ENCODE measurements at places on chromosomes 5 and 9. TPM values are rescaled to one million over a fixed set of nuclear protein-coding genes. Genes with fewer than 3 reads are reported as not detected.
A peak's percentile ranks its signal among the peaks of the same experiment; 100 is the strongest.

- no peaks in the 10 kb centered on the region for H3K27me3 ChIP-seq
- peak; percentile 35 for DNase-seq
- no peaks in the 10 kb centered on the region for H3K36me3 ChIP-seq
Observed at GRCh38 chr5:112338681-112339337, 80.3 kb downstream of the EPB41L4A start.

GRCh38 chr5:151620461-151620840 is 29.3 kb upstream of the FAT2 start:
- peaks cover 8% of the 10 kb centered on the region for H3K4me1 ChIP-seq
- DNase-seq, result no peak
- no peak overlapping the region for H3K4me3 ChIP-seq
- H3K27me3 ChIP-seq, result peaks cover 6% of the 10 kb centered on the region
- no peak overlapping the region for H3K27ac ChIP-seq

GRCh38 chr9:135275571-135276289 is 188.3 kb downstream of the OLFM1 start:
- no peaks in the 10 kb centered on the region for H3K36me3 ChIP-seq
- peaks cover 2% of the 10 kb centered on the region for H3K27me3 ChIP-seq
- H3K4me3 ChIP-seq, result no peak overlapping the region
- no peak overlapping the region for H3K27ac ChIP-seq

DNA sequence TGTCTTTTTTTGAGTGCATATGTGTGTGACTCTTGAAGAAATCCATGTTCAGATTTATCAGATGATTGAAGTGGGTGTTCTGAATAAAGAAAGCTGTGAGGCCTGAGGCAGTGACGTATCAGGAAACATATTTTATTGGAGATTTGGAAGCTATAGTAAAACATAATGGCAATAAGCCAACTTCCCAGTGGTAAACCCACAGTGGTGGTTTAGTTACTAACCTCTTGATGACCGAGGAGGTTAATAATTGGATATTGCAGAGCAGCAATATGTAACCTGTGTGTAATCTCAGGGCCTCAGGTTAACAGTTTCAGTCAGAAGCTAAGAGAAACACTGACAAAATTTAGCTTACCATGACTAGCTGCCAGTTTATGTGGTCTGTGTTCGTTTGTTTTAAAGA is 6.9 kb downstream of the RGMB start:
- no peak overlapping the region for H3K27ac ChIP-seq
- H3K4me3 ChIP-seq, result no peak overlapping the region
- H3K36me3 ChIP-seq, result peaks cover 55% of the 10 kb centered on the region
- no peaks in the 10 kb centered on the region for H3K27me3 ChIP-seq
- DNase-seq, result peak; percentile 45
- H3K4me1 ChIP-seq, result peaks cover 9% of the 10 kb centered on the region

- no peaks in the 10 kb centered on the region for H3K4me1 ChIP-seq
- DNase-seq, result no peak
- H3K27ac ChIP-seq, result no peak overlapping the region
- H3K36me3 ChIP-seq, result no peaks in the 10 kb centered on the region
- peaks cover 12% of the 10 kb centered on the region for H3K27me3 ChIP-seq
Observed at GRCh38 chr9:34496149-34496712, 26.6 kb downstream of the ENHO start.

Gene TRPM3
- 0.22 TPM for total RNA-seq

Gene SLC6A7
- total RNA-seq, result not detected
